Lower leg skin (tissue), 4 donors: ENCODE measurements at places on chromosomes 2 and 18.
A peak's percentile ranks its signal among the peaks of the same experiment; 100 is the strongest.

GRCh38 chr2:219368690-219369191, 19.0 kb downstream of the DNPEP start:
- DNase-seq = peak; percentile 27

DNA sequence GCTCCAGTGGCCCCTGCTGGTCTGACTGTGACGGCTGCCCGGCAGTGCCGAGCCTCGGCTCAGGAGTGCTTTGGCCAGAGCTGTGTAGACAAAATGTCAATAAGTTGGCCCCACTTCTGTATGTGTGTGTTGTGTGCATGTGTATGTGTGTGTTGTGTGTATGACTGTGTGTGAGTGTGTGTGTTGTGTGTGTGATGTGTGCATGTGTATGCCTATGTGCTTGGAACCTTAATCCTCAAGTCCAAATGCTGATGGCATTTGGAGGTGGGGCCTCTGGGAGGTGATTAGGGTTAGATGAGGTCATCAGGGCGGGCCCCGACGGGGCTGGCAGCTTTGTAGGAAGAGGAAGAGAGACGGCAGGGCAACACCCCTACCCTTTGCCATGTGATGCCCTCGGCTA, 269.0 kb downstream of the DCDC2C start:
- peak; percentile 52 for DNase-seq

- DNase-seq = no peak
These were observed 38.9 kb downstream of the UGP2 start for GRCh38 chr2:63880625-63881024.

GRCh38 chr2:209577376-209578357, 153.8 kb downstream of the MAP2 start:
- no peak for DNase-seq

DNA sequence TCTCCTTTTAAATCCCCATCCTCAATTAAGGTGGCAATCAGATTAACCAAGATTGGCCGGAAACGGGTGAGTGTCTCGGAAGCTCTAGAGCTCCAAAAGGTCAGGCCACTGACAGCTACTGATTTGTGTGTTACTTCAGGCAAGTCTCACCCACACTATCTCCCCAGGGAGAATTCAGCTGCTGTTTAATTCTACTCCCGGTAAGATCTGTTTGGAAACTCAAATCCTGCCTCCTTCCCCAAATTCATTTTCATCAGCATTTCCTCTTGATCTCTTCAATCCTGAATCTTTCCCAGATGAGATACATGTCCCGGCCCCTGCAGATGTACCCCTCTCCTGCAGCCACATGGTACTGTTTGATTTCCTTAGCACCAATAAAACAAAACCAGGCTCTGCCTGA, 34.9 kb downstream of the EFR3B start:
- no peak for DNase-seq

GRCh38 chr2:27963472-27963871, 72.9 kb downstream of the BABAM2 start:
- DNase-seq = no peak

- DNase-seq = no peak
These were observed 27.5 kb downstream of the INHBB start for GRCh38 chr2:120373424-120373823.

GRCh38 chr18:37265382-37265781, 300.2 kb downstream of the CELF4 start:
- no peak for DNase-seq

- no peak for DNase-seq
These were observed 11.5 kb upstream of the LAPTM4A start for GRCh38 chr2:20062615-20063545.

DNA sequence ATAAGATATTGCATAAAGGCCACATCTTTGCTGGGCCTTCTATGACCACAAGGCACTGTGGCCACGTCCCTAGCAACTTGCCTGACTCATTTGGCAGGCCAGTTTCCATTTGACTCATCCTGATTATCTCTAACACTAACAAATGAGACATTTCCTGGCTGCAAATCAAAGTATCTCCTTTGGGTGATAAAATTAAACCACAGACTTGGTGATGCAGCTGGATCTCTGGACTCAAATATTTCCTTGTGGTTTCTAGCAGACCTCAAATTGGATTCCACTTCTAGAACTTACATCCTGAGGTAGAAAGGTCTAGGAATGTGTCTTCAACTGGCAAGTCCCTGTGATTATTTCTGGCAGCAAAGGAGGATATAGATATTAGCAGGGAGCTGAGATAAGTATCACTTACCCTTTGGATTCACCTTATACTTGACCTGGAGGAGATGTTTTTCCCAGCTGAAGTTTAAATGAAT, 167.9 kb upstream of the NXPH2 start:
- DNase-seq = peak; percentile 17

DNA sequence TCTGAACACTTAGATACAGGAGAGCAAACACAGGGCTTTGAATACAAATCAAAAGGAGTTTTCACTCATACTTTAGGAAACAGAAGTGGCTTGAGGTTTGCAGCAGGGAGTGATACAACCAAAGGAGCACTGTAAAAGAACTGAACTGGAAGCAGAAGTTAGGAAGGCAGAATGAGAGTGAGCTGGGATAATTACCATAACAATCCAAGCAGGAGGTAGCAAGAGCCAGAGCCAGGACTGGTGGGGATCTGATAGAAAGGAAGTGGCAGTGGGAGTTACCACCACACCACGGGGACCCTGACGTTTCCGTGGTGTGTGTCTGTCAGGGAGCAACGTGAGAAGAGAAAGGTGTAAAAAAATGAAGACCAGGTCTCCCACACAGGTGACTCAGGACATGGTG, 81.3 kb upstream of the EPB41L3 start:
- no peak for DNase-seq

DNA sequence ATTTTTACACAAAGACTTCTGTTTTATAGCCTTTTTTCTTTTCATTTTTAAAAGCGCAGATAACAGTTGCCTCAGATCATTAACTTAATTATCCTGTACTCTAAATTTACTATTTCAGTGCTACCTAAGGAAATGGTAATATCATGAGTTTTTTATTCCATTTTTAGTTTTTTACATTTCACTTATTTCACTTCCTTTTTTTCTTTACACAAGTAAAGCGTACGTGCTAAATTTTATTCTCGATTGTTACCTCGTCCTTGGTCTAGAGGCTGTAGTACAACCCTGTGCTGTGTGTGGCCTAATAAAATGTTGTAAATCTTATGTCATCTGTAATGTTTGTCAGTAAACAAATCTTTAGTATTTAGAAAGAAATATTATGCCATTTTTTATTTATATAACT, 49.2 kb downstream of the CRIM1 start:
- no peak for DNase-seq

GRCh38 chr2:118983133-118983532, 41.1 kb downstream of the MARCO start:
- DNase-seq = peak; percentile 63

DNA sequence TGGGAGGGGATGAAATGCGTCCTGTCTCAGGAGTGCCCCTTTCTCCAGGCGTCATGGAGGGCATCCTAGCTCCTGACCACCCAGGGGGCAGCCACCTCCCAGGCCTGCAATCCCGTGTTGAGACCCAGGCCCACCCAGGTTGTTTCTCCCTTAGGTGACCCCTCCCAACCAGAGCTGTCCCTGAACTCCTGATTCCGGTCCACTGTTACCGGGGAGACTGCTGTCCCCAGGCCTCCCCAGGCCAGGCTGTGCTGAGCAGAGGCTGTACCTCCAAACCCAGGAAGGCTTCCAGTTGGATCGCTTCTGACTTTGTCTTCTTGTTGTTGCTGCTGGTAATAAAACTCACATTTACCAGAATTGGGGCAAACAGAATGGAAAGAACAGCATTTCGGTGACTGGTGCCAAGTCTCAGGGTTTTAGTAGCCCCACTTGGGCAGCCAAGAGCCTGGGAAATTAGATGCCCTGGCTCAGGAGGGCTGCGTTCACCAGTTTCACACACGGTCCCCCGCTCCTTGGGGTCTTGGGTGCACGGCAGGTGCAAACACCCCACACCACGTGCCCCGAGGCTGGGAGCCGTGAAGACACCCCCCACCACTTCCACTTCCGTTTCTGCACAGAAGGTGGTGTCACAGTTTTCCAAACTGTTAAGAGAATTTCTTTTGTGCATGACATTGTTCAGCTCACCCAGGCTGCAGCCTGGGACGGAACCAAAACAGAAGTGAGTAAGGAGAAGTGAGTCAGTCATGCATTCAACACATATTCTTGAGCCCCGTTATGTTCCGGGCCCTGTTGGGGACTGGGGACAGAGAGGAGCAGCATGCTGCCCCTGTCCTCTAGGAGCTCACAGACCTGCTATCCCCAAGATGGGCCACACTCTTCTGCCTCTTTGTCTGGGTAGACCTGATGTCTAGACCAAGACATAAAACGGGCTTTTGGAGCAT, 29.4 kb downstream of the ITM2C start:
- no peak for DNase-seq

DNA sequence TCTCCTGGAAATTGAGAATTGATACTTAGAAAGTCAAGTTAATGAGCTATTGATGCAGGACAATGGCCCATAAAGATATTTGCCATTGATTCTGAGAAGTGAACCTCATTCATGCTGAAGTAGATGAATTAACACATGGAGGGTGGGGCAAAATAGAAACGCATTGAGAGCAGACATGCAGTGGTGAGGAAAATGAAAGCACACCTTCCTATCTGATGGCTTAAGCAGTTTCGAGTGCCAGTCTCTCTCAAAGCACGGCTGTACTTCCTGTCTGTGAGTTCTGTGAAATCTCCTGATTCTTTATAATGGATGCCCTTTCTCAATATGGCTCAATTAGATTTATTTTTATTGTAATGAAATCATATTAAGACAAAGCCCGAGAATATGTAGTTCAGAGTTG, 247.0 kb downstream of the TMX3 start:
- DNase-seq = no peak

DNA sequence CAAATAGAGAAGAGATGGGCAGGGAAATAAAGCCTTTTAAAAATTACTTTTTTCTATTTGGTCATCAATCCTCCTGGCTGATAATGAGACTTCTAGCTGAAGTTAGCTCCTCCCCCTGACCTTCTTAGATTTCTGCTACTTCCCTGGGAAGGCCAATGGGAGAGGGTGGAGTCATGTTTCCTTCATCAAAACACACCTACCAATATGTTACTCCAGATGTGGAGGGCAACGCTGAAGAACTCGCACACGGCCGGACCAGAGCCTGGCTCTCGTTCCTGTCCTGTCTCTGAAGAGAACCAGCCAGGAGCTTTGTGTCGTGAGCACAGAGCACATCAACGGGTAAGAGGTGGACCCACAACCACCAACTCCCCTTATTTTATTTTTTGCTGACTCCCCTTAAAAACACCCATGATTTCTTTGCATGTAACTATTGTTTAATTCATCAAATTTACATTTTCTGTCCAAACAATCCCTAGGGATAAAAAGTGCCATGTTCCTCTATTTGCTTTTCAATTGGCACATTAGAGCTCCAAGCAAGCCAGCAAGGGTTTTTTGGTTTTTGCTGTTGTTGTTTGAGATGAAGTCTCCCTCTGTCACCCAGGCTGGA, 94.9 kb downstream of the ADD2 start:
- DNase-seq = peak; percentile 10

DNA sequence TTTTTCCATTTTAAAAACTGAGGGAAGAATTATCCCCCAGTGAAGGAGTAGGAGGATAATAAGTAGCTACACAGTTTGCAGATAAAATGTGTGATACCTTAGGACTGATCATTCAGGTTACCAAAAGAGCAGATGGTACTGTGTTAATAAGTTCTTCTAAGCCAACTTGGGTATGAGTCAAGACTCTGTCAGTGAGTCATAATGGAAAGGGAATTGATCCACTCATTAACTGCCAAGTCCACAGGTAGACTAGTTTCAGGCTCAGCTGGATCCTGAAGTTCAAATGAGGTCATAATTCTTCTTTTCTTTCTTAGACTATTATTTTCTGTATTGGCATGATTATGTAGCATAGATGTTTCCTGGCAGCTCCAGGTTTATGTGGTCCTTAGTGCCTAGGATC, 142.4 kb upstream of the ALPP start:
- DNase-seq = no peak

DNA sequence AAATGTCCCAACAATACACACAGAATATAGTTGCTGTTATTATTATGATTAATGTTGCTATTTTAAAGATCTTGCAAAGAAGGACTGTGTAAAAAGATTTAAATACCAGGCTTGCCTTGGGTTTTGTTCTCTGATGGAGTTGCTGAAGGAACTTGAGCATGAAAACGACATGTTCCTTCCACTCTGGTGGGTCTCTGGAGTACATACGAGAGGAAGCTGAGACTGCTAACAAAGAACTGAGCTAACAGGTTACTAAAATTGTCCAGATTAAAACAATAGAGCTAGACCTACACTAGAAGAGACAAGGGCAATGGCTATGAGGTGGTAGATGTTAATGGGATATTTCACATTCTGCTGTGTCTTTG, 612.2 kb downstream of the TSN start:
- no peak for DNase-seq

- DNase-seq = no peak
These were observed 136.9 kb upstream of the GATA6 start for GRCh38 chr18:22032392-22032961.

GRCh38 chr2:146873056-146873455, 971.8 kb upstream of the ACVR2A start:
- DNase-seq = no peak

DNA sequence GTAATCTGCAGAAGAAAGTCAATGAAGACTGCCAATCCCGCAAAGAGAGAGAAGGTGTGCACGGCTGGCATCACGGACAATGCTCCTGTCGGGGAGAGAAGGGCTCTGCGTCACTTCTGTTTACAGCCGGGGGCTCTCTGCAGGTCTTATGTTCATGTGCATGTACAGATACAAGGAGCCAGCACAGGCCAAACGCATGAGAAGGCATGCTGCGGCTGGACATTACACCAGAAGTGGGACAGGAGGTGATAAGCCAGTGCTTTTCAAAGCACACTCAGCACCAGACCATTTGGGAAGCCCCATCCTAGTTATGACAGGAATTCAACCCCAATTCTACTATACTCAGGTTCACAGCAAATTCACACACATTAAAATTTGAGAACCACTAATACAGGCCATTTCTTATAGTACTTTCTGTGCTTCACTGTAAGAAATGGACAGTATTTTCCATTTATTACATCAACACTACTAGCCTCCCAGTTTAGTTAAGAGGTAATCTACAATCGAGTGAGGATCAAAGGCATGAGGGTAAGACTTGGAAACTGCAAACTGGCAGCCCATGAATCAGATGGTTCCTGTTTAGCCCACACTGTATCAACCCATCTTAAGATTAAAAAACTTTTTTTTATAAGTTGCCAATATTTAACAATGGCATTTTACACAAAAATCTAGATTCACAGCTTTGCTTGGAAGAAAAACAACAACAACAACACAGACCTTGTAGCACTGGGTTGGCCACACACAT, 38.2 kb downstream of the RMC1 start:
- no peak for DNase-seq

- DNase-seq = no peak
These were observed 44.9 kb upstream of the ITPRID2 start for GRCh38 chr2:181846399-181847197.

DNA sequence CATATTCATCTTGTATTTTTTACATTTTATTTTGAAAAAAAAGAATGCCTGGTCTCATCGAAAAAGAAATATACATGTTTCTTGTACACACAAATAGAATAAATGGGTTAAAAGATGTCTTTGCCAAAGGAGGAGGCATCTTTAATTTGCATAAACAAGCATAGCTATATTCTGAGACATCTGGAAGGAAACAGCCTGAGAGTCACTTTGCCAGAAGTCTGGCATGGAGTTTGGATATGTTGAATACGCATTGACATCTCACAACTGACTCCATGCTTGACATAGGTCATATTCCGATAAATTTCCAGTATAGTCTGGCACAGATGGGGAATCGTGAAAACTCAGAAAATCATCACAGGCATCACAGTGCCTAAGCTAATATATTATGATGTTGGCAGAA, 1317.5 kb upstream of the CELF4 start:
- DNase-seq = no peak
